ENCODE measurements at places on chromosomes 16 and 17.

GRCh38 chr17:83110735-83111134, 31.3 kb downstream of the METRNL start:
- no peak for DNase-seq

DNA sequence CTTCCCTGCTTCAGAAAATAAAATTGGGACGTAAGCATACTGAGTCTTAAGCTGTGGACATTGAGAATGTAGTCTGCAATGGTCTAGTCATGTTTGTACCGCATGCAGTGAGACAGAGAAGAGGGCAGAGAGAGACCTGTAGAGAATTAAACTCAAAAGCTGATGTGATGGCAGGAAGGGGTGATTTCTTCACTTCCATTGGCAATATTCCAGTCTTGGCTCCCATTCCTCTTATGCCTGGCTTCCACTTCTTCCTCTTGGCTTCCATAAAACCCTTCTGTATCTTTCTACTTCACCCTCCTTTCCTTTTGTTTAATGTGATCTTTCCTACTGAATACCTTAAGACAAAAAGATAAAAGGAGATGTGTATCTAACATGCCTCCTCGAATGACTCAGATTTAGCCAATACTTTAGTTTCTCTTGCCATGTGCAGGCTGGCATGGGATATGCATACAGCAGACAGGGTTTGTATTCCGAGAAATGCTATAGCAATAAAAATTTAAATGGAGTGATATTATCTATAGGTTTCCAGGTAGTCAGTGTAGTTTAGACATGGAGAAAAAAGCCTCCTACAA, 423.1 kb upstream of the DYNLRB2 start:
- DNase-seq = no peak

DNA sequence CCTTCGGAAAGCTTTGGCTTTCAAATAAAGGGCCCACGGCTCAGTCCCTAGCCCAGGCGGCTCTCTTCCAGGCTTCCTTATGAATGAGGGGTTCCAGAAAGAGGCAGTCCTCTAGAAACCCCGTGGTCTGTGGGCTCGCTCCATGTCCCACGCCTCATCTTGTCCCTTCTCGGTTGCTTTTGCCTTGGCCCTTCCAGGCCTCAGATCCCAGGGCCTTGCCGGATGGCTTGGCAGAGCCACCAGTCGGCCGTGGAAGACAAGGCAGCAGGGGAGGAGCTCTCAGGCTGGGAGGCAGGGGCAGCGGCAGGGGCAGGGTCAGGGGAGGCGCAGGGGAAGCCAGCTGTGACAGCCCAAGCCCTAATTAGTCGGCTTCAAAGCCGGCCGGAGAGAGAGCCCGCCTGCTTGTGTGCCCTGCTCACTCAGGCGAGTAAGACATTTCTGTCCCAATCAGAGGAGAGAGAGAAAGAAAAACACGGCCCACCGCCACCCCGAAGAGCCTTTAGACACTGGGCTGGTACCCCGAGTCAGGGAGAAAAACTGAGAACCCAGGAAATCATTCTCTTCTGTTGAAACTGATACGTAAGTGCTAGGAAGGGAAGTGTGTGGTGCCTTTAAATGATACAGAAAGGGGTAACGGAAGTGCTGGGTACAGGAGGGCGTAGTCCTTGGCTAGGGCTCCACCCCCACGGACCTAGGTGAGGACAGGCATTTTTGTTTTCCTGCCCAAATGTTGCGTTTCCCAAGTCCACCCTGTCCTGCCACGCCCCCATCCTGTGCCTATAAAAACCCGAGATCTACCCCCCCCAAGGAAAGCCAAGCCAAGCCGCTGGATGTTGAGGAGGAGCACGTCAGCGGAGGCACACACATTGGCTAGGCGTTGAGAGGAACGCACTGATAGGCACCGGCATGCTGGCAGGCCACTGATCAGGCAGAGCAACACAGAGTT, 27.8 kb upstream of the MEIOC start:
- DNase-seq = no peak

- no peak for DNase-seq
Observed at GRCh38 chr16:57128771-57129389, 36.5 kb downstream of the CPNE2 start.

DNA sequence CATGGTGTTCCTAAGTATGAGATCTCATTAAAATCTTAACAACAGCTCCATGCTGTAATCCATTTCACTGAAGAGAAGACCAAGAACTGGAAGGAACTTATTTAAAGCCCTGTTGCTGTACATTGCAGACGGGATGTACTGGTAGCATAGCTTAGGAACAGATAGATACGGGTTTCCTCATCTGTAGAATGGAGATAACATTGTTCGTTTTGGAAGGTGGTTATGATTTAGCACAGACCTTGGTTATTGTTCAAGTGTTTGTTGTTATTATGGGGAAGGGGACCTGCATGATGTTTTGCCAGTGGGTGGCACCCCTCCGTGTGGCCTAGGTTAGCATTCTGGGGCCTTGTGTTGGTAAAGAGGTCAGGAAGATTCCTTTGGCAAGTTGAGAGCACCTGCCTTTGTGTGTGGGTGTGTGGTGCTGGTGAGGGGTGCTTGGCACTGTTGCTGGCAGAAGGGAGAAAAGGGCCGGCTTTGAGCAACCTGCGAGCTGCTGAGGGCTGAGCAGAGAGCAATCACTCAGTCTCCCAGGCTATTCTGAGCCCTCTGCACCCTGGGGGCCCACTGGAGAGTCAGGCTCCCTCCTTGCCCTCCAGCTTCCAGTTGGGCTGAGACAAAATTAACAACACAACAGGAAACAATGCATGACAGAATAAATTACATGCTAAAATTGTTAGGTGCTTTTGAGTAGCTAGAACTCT, 2.3 kb downstream of the TAOK2 start:
- DNase-seq = no peak

DNA sequence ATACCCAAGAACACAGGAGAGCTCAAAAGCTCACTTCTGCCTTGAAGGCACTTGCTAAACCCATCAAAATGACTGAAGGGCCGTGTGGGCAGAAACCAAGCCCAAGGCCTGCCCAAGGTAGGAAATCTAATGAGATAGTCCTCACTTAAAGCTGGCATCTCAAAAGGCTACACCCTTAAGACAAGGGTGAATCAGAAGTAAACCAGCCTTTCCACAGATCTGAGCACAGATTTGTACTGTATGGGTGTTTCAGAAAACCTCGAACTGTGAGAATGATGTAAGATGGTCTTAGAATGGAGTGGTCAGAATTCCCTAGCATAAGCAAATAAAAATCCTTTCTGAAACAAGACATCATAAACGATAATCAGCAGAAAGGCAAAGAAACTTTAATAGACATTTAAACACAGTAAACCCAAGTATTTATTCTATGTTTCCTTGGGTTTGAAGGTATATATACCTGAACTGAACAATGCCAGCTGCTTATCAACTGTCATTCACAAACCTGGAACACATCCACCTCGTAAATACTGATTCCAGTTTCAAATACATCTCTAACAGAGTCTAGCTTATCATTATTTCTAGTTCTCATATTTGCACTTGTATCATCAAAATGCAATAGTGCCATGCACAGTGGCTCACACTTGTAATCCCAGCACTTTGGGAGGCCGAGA, 37.8 kb downstream of the GLG1 start:
- no peak for DNase-seq

GRCh38 chr16:52914428-52914827, 138.3 kb downstream of the CHD9NB start:
- no peak for DNase-seq

DNA sequence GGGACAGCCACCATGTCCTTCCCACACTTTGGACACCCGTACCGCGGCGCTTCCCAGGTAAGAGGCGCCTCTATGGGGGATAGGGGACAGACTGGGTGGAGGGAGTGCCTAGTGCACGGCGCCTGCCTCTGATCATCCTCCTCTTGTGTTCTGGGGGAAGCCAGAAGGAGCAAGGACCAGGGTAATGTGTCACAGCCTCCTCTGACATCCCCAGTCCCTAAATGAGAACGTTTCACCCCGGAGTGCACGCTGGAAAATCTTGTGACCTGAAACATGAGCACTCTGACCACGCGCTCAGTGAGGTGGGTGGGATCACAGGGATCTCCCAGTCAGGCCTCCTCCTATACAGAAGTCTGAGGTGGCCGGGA, 1.1 kb downstream of the IRX6 start:
- DNase-seq = no peak

- DNase-seq = no peak
Observed at GRCh38 chr17:65519462-65519861, 42.0 kb downstream of the AXIN2 start.

- DNase-seq = no peak
Observed at GRCh38 chr16:11181242-11181898, 74.6 kb downstream of the SOCS1 start.

DNA sequence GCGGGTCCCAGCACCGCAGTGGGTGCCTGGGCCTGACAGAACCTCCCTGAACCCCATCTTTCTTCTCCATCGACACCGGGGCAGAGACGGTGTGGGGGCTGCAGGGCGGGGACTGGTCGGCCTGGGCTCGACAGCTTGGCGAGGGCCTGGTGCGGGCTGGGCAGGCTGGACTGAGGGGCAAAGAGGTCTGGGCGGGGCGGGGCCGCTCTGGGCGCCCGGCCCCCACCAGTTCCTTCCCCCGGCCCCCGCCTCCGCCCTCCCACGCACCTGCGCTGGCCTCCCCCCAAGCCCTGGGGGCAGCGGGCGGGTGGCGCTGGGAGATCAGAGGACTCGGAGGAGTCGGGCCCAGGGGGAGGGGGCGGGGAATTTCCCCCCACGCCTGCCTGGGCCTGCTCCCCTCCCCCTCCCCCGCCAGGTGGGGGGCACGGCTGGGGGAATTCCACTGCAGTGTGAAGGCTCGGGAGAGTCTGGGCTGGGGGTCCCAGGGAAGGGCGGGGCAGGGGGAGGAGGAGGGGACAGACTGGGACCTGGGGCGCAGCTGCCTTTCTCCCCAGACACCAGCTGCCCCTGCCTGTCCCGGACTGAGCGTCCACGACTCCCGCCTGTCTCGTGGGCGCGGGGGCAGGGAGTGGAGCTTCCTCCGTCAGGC, 877 bp upstream of the KREMEN2 start:
- DNase-seq = no peak

- peak; percentile 68 for DNase-seq
Observed at GRCh38 chr16:57367116-57367752, 5.1 kb upstream of the CX3CL1 start.

DNA sequence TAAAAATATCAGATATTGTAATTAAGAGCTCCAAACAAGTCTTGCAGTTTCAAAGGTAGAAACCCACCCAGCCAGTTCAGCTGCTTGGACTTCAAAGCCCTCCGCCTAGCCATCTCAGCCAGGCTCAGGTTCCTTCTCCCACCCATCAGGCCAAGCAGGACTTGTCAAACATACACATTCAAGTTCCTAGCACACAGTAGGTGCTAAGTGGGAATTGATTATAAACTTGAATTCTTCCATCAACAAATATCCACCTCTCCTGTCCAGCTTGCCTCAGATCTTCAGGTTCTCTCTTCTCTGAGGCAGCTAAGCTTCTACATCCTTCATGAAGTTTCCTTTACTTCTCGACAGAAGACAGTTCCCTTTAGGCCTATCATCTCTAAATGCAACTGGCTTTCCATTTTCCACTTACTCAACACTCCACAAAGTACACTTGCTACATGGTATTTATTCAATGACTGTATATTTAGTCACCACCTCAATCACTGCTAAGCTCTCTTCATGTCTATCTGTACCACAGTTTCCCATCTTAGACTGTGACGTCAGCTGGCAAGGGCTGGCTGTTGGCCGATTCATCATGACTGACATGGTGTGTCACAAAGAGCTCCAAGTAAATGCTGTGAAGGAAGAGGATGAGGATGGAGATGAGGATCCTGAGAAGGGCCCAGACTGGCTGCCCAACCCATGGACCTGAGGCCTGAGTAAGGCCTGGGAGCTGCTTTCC, 13.3 kb upstream of the COG7 start:
- DNase-seq = peak; percentile 93

Measured in epithelial cell of prostate (primary cell).